ENCODE measurements at places on chromosomes 5 and 9.

DNA sequence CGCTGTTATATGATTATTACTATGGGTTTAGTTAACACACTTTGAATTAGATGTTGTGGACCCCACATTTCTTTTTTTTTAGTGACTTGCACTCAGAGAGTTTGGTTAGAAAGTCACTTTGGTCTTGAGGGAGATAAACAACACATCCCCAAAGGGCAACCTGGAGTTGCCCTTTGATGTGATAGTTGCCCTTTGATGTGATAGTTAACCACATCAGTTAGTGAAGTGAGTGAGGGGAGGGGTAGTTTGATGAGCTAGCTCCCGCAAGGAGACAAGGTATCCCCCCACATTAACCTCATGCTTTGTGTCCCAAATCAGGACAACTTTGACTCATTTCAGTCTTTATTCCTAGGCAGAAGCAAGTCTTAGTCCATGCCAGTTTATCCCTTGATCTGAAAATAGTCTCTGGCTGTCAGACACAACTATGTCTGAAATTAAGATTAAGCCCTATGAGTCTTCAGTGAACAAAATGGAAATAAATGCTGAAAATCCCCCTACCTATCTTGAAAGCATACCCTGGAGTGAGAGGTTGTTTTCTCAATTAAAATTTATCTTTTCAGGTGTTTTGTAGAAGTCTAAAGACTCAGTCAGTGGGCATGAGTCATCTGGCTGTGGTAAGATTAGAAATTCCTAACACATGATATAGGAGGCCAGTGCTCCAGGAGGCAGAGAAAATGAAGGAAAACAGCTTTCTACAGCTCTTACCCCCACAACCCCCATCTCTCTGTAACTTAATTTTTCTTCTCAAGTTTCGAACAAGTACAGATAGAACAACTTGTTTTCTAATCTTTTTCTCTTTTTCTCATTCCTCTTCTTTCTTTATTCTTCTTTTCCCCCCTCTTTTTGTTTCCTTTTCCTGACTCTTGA, 208.9 kb upstream of the DMRTA1 start:
- no peak for DNase-seq

DNA sequence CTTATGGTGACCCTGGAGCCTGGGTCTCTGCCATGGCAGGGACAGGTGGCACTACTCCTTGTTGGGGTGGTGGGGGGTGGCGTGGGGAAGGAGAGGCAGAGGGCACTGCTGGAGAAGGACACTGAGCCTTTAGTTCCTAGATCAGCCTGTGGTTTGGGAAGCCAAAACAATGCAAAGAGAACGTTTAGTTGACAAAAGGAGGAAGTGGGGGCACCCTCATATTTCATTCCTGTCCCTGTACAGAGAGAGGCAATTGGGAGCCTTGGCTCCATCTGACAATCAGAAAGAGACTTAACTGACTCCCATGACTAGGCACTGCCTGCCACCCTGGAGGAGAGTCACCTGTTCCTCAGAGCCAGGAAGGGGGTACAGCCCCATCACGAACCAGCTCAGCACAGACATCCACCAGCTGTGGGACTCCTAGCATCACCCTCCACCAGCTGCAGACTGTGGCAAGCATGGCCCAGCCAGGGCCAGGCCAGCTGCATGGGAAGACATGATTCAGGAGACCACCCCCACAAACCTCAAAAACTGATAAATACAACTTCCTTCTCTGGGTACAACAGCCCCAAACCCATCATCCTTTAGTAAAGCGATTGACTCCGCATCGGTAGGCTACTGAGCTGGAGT, 257.5 kb downstream of the HSPA4 start:
- DNase-seq = no peak

GRCh38 chr5:158431369-158432029, 572.6 kb upstream of the CLINT1 start:
- no peak for DNase-seq

DNA sequence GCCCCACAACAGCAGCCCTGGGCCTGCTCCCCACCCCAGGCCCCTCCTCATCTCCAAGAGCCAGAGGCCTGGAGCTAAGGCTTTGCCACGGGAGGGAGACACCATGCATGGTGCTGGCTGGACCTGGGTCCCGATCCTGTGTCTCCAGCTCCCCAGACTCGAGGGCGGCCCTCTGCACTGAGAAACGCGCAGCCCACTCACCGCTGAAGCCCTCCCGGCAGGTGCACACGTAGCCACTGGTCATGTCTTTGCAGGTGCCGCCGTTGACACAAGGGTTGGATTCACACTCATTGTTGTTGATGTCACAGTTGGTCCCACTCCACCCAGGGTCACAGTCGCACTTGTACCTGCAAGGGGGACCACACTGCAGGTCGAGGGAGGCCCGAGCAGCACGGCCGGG, 30.4 kb upstream of the SEC16A start:
- no peak for DNase-seq

- no peak for DNase-seq
Measured at GRCh38 chr9:17757816-17758215, 178.9 kb downstream of the SH3GL2 start.

DNA sequence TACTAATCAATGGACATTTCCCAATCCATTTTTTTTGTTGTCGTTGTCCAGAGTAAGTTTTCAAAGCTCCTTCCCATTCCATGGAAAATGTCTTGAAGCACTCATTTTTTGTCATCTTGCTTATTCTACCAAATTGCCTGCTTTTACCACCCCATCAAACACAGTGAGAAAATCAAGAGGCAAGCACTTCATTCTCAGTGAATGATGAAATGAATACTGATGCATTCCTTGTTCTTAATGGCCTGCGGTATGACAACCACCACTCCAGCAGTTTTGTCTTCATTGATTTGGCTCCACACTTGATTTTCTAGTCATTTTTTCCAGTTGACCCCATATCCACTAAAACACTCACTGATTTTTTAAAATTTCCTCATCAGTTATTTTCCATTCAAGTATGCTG, 193.5 kb upstream of the ANKH start:
- DNase-seq = no peak

GRCh38 chr5:72552041-72552557, 44.9 kb upstream of the ZNF366 start:
- no peak for DNase-seq

DNA sequence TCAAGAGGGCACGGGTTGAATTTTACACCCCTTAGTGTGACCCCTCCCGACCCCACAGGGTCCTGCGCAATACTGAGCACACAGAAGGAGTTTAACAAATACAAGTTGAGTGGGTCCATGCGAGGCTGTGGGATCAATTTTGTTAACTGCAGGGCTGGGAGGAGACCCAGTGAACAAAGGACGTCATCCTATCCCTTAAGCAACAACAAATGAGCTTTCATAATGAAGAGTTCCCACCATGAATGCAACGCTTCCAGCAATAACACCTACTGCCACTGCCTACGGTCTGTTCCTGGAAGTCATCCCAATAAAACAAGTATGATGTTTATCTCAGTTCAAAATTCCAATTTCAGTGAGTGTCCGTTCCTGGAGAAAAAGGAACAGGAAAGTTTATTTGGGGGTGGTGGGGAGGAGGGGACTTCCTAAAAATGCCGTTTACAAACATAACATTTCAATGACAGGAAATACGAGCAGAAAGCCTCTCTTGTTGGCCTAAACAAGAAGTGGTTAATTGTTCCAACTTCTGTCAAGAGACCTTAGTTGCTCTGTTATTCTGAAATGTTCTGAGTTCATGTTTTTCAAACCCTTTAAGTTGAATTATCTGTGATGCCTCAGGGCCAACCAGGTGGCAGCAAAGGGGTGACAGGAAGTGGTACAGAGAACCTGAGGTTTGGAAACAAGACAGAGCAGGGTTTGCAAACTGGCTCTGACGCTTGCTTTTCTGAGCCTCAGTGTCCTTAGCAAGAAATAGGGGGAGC, 65.8 kb upstream of the PLPP6 start:
- DNase-seq = no peak

DNA sequence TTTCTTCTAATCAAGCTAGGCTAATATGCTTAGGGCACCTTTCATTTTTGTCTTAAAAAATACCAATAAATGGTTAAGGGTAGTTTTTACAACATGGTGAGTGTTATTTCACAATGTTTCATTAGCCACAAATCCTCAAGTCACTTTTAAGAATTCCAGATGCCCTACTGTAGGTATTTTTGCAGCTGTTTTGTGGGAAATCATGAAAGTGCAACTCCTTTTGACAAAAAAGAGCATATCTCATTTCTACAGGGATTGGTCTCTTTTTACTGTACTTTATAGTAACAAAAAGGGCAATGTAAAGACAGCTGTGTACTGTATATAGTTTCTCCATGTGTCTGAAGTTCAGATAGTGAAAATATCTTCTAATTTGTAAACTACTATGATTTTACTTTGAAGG, 28.3 kb upstream of the GAS1 start:
- DNase-seq = no peak

DNA sequence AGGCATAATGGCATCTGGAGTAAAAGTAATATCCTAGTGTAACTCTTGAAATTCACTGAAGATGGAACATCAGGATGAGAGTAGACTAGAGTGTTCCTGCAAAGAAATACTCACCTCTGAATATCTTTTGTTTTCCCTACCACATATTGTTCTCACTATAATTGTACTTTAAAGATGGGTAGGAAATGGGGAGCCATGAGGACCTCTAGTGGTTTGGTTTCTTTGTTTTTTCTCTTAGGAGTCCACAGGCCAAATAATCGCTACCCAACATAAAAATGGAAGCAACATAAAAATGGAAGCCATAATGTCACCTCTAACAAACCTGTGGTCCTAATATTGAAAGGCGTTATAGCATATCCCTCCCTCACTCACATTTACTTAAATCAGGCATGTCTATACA, 2375.8 kb downstream of the MAT2B start:
- no peak for DNase-seq

- DNase-seq = no peak
Measured at GRCh38 chr5:114223866-114224265, 138.0 kb upstream of the KCNN2 start.

- no peak for DNase-seq
Measured at GRCh38 chr5:125293726-125294125, 547.3 kb upstream of the ZNF608 start.

GRCh38 chr5:165272436-165272835, 1767.0 kb downstream of the MAT2B start:
- DNase-seq = no peak

- DNase-seq = no peak
Measured at GRCh38 chr5:68405784-68406743, 190.5 kb downstream of the PIK3R1 start.

- no peak for DNase-seq
Measured at GRCh38 chr5:150789943-150790611, 11.5 kb downstream of the SMIM3 start.

- DNase-seq = no peak
Measured at GRCh38 chr5:175816348-175816747, 55.0 kb upstream of the CPLX2 start.

DNA sequence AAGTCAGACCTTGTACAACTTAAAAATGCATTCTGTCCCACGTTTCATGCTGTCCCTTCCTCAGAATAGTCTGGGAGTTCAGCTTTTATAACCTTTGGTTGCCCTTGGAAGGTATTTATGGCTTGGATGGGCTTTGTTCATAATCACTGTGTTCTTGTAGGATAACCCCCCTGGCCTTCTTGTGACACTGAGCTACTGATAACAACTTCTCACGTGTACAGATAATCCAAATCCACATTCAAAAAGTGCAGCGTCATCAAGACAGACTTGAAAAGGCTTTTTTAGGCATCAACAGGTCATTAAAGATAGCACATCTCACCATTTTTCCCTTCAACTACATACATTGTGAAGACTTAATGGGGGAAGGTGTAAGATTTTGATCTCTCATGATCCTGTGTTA, 42.0 kb downstream of the SLC1A3 start:
- DNase-seq = no peak

DNA sequence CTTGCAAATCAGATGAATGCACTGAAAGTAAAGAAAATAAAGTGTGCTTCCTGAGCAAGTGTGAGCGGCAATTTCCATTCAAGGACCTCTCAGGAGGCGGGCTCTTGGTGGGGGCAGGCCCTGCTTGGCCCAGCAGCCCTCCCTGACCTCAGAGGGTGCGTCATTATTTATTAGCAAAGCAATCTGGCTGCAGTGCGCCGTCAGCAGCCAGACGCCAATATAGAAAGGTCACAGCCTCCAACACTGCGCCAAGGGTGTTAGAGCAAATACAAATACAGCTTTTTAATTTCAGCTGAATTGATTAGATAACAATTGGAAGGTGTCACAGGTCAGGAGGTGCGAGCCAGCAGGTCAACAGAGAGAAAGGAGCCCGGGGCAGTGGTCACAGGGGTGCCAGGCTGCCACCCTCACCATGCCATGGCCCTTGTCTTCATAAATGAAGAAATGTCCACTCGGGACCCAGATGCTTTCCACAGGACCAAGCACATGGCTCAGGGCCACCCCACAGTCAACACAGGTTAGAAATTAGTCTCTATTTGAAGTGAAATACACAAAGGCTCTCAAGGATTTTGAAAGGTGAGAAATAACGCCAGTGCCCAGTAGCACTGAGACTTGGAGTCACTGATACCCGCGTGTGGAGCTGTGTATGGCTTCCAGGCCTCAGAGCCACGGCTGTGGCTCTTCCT, 309.8 kb downstream of the IRX2 start:
- no peak for DNase-seq

DNA sequence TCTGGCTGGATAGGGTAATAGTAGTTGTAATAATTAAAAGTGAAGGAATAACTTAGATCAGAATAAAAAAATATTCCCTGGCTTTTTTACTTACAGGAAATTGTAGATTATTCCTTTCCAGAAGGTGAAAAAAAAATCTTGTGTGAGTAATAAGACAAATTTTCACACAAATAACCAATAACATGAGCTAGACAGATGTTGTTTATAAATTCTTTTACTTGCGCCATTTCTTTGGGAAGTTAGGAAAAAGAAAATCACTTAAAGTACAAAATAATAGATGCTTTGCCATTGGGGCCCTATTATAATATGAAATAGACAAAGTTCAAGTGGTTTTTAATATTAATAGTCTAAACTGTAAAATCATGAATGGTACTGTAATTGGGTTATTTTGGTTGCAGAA, 204.1 kb downstream of the ARRDC3 start:
- no peak for DNase-seq

DNA sequence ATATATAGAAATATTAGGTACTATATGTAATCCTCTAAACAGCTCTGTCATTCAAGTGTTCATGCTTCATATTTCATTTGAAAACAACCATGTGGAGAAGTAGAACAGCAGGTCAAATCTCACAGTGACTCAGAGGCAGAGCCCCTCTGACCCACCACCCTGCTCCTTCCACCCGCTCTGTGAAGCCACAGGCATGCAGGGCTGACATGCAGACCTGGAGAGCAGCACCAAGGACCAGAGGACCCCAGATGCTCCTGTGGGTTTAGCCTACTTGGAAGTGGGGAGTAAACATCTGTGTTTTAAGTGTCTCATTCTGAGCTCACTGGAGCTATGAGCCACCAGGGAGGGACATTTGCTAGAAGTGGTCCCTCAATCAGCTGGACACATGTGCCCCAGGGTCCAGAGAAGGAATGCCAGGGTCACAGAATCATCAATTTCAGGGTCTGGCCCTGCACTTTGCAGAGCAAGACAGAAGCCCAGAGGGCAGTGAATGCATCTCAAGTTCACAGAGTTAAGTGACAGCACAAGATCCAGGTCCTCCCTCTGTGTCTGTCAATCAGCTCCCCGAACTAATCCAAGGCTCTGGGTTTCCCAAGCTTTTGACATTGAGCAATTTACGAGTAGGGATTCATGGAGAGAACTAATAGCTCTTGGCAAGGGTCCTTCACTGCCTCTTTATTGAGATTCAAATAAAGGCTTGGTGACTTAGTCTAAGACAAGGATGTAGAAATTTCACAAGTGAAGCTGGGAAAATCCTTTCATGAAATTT, 441.1 kb downstream of the SEMA5A start:
- no peak for DNase-seq

GRCh38 chr9:99567436-99567835, 254.2 kb upstream of the NR4A3 start:
- DNase-seq = no peak

Data from activated CD8-positive, alpha-beta memory T cell treated with anti-CD3 and anti-CD28 coated beads for 1 hour (primary cell).